CD4-positive, alpha-beta T cell (primary cell): ENCODE measurements at places on chromosomes 16 and 17. TPM values are rescaled to one million over a fixed set of nuclear protein-coding genes. Genes with fewer than 3 reads are reported as not detected.
A peak's percentile ranks its signal among the peaks of the same experiment; 100 is the strongest.

DRC3 gene
- 0.11 TPM for total RNA-seq

GRCh38 chr16:80602894-80603293 is 62.1 kb downstream of the DYNLRB2 start:
- H3K27me3 ChIP-seq = no peaks in the 10 kb centered on the region
- peaks cover 8% of the 10 kb centered on the region for H3K36me3 ChIP-seq
- H3K4me1 ChIP-seq = peaks cover 16% of the 10 kb centered on the region
- no peak overlapping the region for H3K4me3 ChIP-seq
- DNase-seq = no peak

GRCh38 chr17:227078-227945 is 45.9 kb upstream of the DOC2B start:
- no peaks in the 10 kb centered on the region for H3K27me3 ChIP-seq
- H3K4me3 ChIP-seq = no peak overlapping the region
- H3K4me1 ChIP-seq = no peaks in the 10 kb centered on the region
- DNase-seq = no peak
- H3K27ac ChIP-seq = no peak overlapping the region

DNA sequence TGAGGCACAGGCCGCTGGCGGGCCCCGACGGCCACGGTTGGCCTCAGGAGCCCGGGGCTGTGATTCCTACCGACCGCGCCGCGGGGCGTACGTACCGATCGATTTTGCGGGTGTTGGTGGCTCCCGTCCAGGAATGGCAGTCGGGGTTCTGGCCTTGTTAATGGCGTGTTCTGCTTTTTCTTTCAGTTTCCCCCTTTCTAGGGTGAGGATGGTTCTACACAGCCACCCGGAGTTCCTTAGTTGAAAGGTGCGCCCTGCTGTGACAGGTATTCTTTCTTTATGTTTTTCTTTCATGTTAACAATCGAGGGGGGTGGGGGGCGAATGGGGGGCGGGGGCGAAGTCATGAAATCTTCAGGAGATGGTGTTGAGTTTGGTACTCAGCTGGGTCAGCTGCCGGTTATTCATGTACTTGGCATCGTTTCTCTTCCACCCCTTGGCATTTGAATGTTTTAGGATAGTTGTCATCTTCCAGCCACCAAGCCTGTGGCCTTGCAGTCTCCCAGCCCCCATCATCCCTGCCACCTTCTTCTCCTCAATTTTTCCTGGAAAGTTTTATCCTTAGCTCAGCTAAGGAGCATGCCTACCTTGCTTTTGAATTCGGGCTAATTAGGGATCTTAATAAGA is 802 bp downstream of the CYLD start:
- H3K4me3 ChIP-seq = peak overlapping the region; percentile 80
- peaks cover 15% of the 10 kb centered on the region for H3K4me1 ChIP-seq
- H3K36me3 ChIP-seq = peaks cover 15% of the 10 kb centered on the region
- peak; percentile 82 for DNase-seq

- peaks cover 6% of the 10 kb centered on the region for H3K36me3 ChIP-seq
- H3K27ac ChIP-seq = no peak overlapping the region
- DNase-seq = peak; percentile 43
- H3K4me1 ChIP-seq = no peaks in the 10 kb centered on the region
- H3K27me3 ChIP-seq = no peaks in the 10 kb centered on the region
Observed at GRCh38 chr17:82838386-82839063, 1.3 kb downstream of the ZNF750 start.

DNA sequence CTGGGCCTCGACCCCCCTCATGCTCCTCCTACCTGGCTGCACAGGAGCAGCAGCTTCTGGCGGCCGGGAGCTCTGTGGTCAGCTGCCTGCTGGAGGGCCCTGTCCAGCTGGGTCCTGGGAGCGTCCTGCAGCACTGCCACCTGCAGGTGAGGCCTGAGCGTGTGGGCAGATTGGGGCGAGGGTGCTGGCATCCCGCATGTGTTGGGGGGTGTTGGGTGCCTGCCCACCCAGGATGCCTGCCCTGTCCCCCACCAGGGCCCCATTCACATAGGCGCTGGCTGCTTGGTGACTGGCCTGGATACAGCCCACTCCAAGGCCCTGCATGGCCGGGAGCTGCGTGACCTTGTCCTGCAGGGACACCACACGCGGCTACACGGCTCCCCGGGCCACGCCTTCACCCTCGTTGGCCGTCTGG is 16.5 kb downstream of the FCSK start:
- peaks cover 30% of the 10 kb centered on the region for H3K36me3 ChIP-seq
- no peaks in the 10 kb centered on the region for H3K27me3 ChIP-seq
- DNase-seq = no peak
- H3K4me1 ChIP-seq = no peaks in the 10 kb centered on the region
- H3K4me3 ChIP-seq = no peak overlapping the region
- no peak overlapping the region for H3K27ac ChIP-seq

SLC7A6 gene
- total RNA-seq = 187 TPM

B3GNT9 gene
- total RNA-seq = 2.0 TPM

CBFA2T3 gene
- 0.80 TPM for total RNA-seq

ACSM2B gene
- total RNA-seq = not detected

TMIGD1 gene
- not detected for total RNA-seq

MAP2K4 gene
- 22.6 TPM for total RNA-seq

DNA sequence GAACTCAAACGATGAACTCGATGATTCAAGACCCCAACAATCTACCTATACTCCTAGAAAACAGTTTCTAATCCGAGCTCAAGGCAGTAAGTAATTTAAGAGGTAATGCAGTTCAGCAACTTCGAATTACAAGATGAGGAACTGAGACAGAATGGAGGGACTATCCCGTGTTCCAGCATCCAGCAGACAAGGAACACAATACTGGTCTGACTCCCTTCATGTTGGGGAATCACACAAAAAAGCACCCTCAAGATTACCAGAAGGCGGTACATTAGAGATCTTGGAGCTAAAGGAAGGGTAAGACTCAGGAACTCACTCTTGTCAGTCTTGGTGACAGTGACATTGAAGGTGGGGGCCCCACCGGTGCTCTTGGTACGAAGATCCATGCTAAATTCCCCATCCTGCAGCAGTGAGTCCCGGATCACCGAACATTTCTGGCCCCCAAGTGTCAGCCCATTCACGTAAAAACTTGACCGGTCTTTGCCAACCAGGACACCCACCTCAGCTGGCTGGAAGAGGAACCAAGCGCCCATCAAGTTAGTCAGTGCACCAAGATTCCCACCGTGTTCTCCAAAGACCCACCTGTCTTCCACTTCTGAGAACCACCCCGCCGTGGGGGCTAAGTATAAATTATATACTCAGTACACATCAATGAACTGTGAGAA is 1.9 kb downstream of the PFN1 start:
- H3K27me3 ChIP-seq = no peaks in the 10 kb centered on the region
- H3K27ac ChIP-seq = peak overlapping the region; percentile 96
- no peak for DNase-seq
- peak overlapping the region; percentile 99 for H3K4me3 ChIP-seq
- H3K36me3 ChIP-seq = peaks cover 51% of the 10 kb centered on the region

- H3K4me1 ChIP-seq = peaks cover 17% of the 10 kb centered on the region
- no peak for DNase-seq
- no peaks in the 10 kb centered on the region for H3K27me3 ChIP-seq
- H3K4me3 ChIP-seq = no peak overlapping the region
Observed at GRCh38 chr17:7862692-7863437, 5.1 kb downstream of the CYB5D1 start.

- H3K4me1 ChIP-seq = no peaks in the 10 kb centered on the region
- DNase-seq = no peak
- no peaks in the 10 kb centered on the region for H3K27me3 ChIP-seq
- no peak overlapping the region for H3K27ac ChIP-seq
Observed at GRCh38 chr17:45096141-45096540, 35.0 kb downstream of the NMT1 start.
